Heart left ventricle (tissue), 16 donors: ENCODE measurements at places on chromosomes 11 and 22. TPM values are rescaled to one million over a fixed set of nuclear protein-coding genes. Genes with fewer than 3 reads are reported as not detected.

- H3K4me3 ChIP-seq: no peak overlapping the region
- H3K4me1 ChIP-seq: no peaks in the 10 kb centered on the region
- no peak for DNase-seq
- no peak overlapping the region for H3K27ac ChIP-seq
- no peaks in the 10 kb centered on the region for H3K27me3 ChIP-seq
Observed at GRCh38 chr11:71138737-71139425, 113.5 kb downstream of the SHANK2 start.

- peak; percentile 65 for DNase-seq
- H3K27me3 ChIP-seq: peaks cover 78% of the 10 kb centered on the region
- H3K36me3 ChIP-seq: no peaks in the 10 kb centered on the region
Observed at GRCh38 chr11:79440571-79441460, at the start of gene TENM4. Gene TENM4 (minus strand): TSS chr11:79441030. CDS start chr11:79069944, 371,086 bp downstream.

DNA sequence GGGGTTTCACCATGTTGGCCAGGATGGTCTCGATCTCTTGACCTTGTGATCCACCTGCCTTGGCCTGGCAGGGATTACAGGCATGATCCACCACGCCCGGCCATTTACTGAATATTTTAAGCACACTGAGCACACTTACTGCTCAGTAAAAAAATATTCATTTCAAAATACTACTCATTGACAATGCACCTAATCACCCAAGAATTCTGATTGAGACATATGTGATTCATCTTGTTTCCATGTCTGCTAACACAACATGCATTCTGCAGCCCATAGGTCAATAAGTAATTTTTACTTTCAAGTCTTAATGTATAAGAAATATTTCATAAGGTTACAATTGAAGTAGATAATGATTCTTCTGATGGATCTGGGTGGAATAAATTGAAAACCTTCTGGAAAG, 4.2 kb upstream of the OR52J3 start:
- no peaks in the 10 kb centered on the region for H3K4me1 ChIP-seq
- no peak overlapping the region for H3K27ac ChIP-seq
- no peaks in the 10 kb centered on the region for H3K36me3 ChIP-seq
- H3K27me3 ChIP-seq: no peaks in the 10 kb centered on the region
- DNase-seq: no peak

- peak overlapping the region; percentile 70 for H3K4me3 ChIP-seq
- no peaks in the 10 kb centered on the region for H3K27me3 ChIP-seq
- peaks cover 4% of the 10 kb centered on the region for H3K4me1 ChIP-seq
- no peak for DNase-seq
- no peaks in the 10 kb centered on the region for H3K36me3 ChIP-seq
- peak overlapping the region; percentile 97 for H3K27ac ChIP-seq
Observed at GRCh38 chr11:64742087-64742888, 1.7 kb downstream of the RASGRP2 start.

DNA sequence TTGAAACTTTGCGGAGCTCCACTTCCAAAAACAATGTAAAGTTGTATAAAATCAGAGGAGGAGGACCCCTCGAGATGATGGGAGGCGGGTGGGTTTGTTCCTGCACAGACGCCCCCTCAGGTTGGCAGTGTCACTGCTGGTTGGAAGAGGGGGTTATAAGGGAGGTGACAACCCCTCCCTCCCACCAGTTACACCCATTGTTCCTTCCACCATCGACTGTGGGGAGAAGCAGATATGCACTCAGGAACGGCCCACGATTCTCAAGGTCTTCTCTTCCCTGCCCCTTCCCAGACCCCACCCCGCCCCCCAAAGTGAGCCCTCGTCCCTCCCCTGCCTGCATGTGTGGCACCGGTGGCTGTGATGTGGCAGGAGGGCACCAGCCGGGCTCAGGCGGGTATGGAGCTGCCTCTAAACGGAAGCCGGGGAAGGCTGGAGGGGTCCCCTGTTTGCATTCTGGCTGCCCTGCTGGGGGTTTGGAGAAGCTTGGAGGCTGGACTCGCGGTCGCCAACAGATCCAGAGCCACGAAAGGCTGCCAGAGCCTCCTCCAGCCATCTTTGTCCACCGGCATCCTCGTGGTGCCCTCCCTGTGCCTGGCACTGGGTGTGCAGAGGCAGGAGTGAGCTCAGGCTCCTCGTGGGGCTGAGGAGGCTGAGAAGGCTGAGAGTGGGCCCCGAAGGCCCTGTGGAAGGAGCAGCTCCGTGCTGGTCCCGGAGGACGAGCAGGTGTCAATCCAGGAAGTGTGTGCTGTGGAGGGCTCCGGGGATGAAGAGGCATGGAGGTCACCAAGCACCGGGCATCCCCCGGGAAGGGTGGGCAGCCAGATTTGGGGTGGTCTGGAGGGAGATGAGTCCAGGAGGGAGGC, 778 bp downstream of the KDELR3 start:
- no peaks in the 10 kb centered on the region for H3K27me3 ChIP-seq
- peak overlapping the region; percentile 69 for H3K4me3 ChIP-seq
- H3K27ac ChIP-seq: no peak overlapping the region
- peaks cover 15% of the 10 kb centered on the region for H3K4me1 ChIP-seq
- no peaks in the 10 kb centered on the region for H3K36me3 ChIP-seq
- peak; percentile 64 for DNase-seq

DNA sequence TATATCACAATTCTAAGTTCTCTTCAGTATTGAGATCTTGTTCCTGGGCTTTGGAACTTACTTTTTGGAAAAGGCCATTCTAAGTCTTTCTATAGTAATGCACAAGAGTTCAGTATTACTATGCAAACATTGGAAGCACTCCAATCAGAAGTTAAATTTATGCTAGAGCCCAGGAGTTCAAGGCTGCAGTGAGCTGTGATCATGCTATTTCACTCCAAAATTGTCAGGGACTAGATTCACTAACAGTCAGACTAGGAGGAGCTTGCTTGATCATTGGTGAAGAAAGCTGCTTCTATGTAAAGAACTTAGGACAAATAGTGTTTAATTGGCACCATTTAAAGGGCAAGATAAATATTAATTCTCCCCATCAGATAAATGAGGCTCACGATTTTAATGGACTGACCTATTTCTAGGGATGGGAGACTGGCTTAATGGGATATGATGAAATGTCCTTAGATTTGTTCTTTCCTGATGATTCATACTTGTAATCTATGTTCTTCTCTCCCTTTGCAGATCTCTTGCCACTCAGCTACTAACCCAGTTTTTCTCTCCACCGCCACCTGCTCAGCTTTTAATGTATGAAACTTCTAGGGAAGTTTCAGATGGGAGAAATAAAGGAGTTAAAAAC, 32.6 kb upstream of the TMEM123 start:
- H3K27ac ChIP-seq: no peak overlapping the region
- H3K4me3 ChIP-seq: no peak overlapping the region
- no peaks in the 10 kb centered on the region for H3K4me1 ChIP-seq
- no peaks in the 10 kb centered on the region for H3K27me3 ChIP-seq
- DNase-seq: no peak

Gene ZNF143
- 24.9 TPM for total RNA-seq

Gene CCDC15
- 0.19 TPM for total RNA-seq

Gene CRYBB2
- not detected for total RNA-seq
